Stimulated activated CD8-positive, alpha-beta memory T cell treated with anti-CD3 and anti-CD28 coated beads, Interleukin-4, amount 100 ng/mL, for 48 hours (primary cell): ENCODE measurements at places on chromosomes 3 and 15.

DNA sequence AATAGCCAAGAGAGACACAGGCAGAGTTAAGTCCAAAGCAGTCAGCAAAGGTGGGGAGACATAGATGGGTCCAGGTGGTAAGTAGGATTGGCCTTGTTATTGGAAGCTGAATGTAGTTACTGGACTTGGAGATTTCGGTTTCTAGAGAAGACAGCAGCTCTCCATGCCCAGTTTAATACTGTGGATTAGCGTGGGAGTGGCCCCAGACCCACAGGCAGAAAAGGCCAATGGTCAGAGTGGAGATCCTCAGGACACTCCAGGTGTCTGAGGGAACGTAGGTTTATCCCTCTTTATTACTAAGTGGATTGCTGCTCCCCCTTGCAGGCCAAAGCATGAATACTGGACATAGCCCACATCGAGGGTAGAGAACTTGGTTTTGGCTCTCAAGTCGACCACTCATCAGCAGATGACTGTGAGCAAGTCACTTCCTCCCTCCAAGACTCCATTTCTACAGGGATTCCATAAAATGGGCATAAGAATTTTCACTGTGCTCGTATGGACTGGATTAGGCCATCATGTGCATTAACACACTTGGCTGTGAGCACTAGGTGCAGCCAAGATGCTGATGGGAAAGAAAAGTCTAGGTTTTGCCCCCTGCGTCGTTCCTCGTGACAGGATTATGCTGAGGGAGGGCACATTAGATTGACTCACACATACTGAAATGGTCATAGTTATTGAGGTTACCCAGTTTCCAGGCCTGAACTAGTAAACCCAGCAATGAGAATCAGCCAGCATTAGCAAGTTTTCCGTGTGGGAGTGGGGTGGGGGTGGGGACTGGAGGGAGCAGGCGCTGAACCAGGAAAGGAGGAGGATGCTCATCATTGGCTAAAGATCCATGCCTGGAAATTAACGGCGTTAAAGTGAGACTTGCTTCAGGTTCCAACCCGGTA is 225.2 kb upstream of the TPRG1 start:
- no peak for DNase-seq

GRCh38 chr3:160331127-160331937 is 67.7 kb downstream of the IFT80 start:
- DNase-seq = no peak

GRCh38 chr3:27081992-27082607 is 287.1 kb downstream of the NEK10 start:
- DNase-seq = no peak

- DNase-seq = no peak
Measured at GRCh38 chr3:130242850-130243569, 102.5 kb upstream of the COL6A5 start.

DNA sequence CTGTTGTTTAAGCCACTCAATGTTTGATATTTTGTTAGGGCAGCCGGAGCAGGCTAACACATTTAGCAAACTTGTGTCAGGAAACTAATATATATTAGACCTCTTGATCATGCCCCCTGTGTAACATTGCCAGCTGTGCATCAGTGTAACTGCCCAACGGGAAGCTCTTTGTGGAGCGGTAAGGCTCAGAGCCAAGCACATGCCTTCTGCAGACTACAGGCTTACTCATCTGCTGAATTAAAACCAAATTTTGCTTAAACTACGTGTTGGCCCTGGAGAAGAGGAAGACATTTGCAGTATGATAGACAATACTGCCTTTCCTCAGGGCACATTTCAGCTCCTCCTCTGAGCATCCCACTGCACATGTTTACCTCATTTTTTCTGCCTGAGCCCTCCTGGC is 50.5 kb upstream of the KCNMB2 start:
- no peak for DNase-seq

- DNase-seq = no peak
Measured at GRCh38 chr15:22904736-22905135, 66.3 kb downstream of the NIPA2 start.

DNA sequence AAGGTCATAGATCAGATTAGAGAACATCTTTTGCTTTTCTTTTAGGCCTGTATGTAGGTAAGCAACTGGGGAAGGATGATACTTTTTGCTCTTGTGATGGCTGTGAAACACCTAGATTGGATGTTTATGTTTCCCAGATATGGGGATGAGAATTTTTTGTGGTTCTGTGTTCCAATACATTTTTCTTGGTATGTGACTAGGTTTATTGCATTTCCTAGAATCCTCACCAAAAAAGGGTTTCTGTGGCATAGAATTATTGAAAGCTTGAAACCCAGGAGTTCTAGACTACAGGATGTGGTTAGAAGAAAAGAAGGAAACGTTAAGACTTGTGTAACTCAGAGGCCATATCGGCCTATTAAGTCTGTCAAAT is 25.8 kb downstream of the OXNAD1 start:
- no peak for DNase-seq

DNA sequence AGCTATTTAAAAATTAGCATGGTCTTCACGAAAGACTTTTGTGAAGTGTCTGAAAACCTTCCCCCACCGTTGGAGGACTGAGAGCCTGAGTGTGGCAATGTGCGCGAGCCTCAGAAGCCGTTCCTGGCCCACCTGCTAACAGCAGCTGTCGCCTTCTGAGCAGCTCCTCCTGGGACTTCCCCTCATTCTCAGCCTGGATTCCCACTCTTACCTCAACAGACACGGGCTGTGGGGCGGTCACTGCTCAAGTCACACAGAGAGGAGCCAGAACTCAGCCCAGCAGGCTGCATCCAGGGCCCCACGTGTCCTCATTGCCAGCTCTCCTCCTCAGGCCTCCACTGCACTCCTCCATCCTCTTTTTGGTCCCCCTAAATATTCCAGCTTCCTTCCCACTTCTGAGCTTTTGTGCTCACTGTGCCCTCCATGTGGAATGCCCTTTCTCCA is 7.8 kb downstream of the DNASE1L3 start:
- DNase-seq = no peak

DNA sequence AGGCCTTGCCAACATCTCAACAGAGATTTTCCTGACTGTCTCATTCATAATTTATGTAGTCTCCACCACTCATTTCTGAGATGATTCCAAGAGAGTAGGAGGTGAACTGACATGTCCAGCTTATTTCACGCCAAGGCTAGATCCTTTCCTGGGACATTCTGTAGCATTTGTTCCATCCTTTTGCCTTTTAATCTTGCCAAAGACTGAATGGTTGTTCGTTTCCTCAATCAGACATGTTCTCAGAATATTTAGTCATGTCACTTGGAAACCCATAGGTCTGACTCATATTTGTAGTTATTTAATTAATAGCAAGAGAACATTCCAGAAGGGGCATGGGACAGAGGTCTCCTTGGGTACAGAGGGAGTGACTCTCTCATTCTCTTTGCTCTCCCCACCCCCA is 80.9 kb downstream of the DHX36 start:
- DNase-seq = no peak

GRCh38 chr15:25492315-25492714 is 53.5 kb upstream of the UBE3A start:
- no peak for DNase-seq

GRCh38 chr3:126056681-126057500 is 27.0 kb downstream of the SLC41A3 start:
- DNase-seq = no peak

DNA sequence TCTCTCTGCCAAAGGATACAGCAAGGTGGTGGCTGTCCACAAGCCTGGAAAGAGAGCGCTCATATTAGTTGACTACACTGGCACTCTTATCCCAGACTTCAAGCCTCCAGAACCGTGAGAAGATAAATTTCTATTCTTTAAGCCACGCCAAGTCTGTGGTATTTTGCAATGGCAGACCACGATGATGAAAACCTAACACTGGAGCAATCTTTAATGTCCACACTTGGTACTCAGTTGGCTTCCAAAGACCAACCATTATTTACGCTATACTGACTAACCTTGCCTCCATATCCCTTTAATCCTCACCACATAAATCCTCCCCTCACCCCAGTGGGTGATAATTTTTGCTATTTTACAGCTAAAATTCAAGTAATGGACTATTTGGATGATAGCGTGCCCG is 16.9 kb upstream of the LACTB start:
- no peak for DNase-seq

- DNase-seq = no peak
Measured at GRCh38 chr3:60979461-60980341, 271.6 kb downstream of the FHIT start.

GRCh38 chr3:150414258-150414657 is 6.2 kb downstream of the TSC22D2 start:
- no peak for DNase-seq
